HT-29 (cell line): ENCODE measurements at places on chromosomes 12 and 14.

- no peak for DNase-seq
These were observed 43.1 kb upstream of the GXYLT1 start for GRCh38 chr12:42187799-42188198.

DNA sequence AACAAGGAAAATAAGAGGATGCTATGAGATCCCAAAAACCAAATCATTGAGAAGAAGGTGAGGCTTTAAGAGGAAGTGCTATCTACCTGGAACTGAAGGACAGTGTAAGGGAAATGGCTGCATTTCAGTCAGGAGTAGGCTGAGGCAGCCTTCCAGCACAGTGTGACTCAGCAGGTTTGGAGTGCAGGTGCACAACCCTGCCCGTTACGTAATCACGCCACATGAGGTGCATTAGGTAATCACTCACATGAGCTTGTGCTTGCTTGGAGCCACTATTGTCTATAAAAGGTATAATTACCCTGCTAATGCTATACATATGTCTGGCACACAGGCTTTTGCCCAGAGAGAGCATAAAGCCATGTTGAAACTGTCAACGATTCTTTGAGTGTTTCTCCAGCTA, 74.9 kb downstream of the DIO2 start:
- no peak for DNase-seq

DNA sequence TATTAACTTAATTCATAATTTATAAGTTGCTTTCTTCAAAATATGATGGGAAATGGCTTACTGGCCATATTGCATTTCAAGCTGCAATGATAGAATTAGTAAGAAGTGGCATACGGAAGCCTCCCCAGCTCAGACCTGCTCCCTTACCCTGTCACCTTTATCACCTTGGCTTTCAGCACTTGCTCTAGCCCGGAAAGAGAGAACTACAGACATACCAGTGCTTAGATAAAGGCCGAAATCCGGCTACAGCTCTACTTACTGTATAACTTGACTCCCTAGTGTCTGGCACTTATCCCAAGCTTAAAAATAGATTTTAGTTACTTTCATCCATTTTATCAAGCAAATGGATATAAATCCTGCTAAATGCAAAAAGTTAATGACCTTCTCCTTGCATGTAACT, 42.5 kb downstream of the PKP2 start:
- DNase-seq: no peak

DNA sequence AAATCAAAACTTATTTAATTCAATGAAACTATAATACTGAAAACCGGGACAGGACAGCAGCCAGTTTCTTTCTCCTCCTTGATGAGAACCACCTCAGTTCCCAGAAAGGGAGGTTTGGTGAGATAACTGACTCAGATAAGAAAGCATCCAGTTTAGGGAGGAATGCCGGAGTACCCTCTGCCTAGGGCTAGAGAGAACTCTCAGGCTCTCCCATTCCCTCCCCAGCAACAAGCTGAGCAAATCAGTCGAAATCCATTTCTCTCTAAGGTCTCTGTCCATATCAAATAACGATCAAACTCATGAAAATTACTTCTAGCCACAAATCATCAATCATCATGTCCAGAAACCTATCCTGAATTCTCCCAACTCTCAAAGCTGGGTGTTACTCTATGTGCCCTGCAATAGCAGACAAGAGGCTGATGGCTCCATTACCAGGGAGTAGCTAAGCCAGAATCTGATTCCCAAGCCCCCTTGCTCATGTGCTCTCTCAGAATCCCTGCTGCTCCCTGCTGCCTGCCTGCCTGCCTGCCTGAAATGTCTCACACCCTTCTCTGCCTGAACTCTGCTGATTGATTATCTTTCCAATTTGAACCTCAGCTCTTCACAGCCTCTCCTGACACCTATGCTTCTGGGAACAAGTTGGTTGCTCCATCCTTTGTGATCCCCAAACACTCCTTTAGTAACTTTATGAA, 49.4 kb downstream of the SLC25A47 start:
- DNase-seq: no peak

DNA sequence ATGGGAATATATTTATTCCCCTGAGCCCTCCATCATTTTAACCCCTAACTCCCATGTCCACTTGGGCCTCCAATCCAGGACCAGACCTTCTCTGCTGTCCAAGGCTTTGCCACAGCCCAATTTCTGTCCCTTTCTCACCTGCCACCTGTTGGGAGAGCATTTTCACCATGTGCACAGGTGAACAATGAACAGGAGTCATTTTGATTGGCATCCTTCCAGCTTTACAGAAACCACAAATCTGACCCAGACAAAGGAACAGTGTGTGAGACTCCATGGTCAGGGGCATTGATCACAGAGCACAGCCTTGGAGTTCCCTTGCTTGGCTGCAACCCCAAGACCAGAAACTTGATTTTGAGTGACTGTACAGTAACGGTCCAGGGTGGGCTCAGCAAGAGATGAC, 91.9 kb downstream of the CRACR2A start:
- peak; percentile 80 for DNase-seq

- no peak for DNase-seq
These were observed 8.4 kb downstream of the FAR2 start for GRCh38 chr12:29157486-29157946.

- DNase-seq: no peak
These were observed 127.1 kb downstream of the ITPR2 start for GRCh38 chr12:26705851-26706250.

DNA sequence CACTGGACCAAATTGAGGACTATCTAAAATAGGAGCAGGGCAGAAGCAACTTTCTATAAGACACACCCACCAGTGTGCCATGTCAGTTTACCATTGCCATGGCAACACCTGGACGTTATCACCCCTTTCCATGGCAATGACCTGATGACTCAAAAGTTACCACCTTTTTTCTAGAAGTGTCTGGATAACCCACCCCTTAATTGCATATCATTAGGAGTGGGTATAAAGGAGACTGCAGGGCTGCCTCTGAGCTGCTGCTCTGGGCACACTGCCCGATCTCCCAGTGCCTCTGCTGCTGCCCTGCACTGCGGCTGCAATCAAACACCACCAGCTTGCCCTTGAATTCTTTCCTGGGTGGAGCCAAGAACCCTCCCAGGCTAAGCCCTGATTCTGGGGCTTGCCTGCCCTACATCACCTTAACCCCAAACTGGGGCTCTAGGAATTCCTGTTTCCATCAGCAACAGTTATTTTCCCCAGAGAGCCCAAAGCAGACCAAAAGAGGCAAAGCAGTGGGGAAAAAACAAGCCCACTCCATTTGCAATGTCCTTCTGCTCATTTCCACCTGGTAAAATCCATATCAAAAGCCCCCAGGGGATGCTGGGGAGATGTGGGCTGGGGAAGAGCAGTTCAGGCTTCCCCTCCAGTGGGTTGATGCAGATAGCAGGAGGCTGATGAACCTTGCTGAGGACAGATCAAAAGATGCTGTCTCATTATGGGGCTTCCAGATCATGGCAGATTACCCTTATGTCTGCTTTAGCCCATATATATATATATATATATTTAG, 129.5 kb upstream of the NCOR2 start:
- DNase-seq: peak; percentile 71

DNA sequence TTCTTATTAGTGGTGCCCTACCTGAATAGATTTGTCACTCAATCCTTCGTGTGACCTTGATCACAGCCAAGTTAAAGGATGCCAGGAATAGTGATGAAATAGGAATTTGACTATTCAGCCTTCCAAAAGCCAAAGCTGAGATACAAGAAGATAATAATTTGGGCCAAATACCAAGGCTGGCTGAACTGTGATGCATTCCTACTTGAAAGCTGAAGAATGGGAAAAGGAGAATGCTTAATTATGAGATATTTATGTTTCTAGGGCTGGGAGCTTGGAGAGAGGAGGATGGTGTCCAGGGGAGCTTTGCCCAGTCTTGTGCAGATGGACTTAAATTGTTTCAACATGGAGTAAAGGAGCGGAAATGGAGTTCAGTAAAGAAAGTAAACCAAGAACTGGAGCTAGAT, 5.2 kb downstream of the RNASE7 start:
- DNase-seq: no peak

- no peak for DNase-seq
These were observed 1.4 kb upstream of the SOX5 start for GRCh38 chr12:23950775-23951451.

- no peak for DNase-seq
These were observed 115.7 kb downstream of the SAMD4A start for GRCh38 chr14:54682578-54682977.

GRCh38 chr14:67423424-67423823, 11.5 kb upstream of the PLEK2 start:
- DNase-seq: no peak
